ENCODE measurements at places on chromosomes 5 and 9.

DNA sequence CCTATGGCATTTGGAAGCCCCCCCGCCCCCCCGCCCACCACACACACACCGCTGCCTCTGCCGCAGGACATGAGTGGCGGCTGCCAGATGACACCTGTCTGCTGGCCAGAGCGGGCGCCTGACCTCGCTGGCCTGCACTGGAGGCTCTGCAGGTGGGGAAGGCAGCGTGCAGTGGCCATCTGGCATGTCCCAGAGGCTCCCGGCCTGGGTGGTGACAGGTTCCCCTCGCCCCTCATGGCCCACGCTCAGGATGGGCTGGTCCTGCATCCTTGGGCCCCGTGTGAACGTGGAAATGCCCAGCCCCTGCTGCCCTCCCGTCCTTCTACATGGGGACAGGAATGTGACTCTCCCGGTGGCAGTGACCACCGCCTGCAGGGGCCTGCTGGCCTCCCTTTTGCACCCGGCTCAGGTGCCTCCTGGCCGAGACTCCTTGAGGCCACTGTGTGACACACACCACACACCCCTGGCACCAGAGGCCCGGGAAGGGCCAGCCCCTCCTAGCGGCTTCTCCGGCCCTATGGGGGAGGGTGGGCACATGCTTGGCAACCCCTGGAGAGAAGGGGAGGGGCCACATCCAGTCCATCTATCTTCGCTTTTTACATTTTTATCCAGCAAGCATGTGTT is 30.3 kb downstream of the IRX4 start:
- DNase-seq, result no peak

GRCh38 chr5:29963956-29964355 is 1229.5 kb upstream of the CDH6 start:
- DNase-seq, result no peak

- DNase-seq, result no peak
These were observed 206.0 kb downstream of the ARRDC3 start for GRCh38 chr5:91177085-91177484.

- DNase-seq, result no peak
These were observed 12.9 kb upstream of the FRRS1L start for GRCh38 chr9:109179801-109180523.

- DNase-seq, result no peak
These were observed 102.1 kb downstream of the ACER2 start for GRCh38 chr9:19510907-19511306.

GRCh38 chr5:64163746-64164145 is 1.9 kb upstream of the RNF180 start:
- DNase-seq, result no peak

DNA sequence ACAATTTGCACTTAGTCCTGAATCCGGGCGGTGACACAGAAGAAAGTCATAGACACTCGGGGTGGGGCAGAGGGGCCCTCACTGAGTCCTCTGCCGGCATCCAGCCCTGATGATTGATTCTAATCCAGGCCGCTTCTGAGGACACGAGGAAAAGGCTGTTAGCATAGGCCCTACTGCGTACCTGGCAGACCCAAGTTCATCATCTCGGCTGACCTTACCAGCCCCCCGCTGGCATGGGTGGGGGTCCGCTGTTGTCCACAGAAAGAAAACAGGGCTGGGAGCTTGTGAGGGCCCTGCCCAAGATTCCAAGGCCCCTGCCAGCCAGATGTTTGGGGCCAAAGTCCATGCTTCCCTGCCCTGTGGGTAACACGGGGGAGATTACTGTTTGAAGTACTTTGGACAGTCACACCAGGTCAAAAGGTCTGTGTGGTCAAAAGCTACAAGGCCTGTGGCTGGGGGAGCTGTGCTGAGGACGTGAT is 24.5 kb downstream of the ERGIC1 start:
- DNase-seq, result peak; percentile 84

DNA sequence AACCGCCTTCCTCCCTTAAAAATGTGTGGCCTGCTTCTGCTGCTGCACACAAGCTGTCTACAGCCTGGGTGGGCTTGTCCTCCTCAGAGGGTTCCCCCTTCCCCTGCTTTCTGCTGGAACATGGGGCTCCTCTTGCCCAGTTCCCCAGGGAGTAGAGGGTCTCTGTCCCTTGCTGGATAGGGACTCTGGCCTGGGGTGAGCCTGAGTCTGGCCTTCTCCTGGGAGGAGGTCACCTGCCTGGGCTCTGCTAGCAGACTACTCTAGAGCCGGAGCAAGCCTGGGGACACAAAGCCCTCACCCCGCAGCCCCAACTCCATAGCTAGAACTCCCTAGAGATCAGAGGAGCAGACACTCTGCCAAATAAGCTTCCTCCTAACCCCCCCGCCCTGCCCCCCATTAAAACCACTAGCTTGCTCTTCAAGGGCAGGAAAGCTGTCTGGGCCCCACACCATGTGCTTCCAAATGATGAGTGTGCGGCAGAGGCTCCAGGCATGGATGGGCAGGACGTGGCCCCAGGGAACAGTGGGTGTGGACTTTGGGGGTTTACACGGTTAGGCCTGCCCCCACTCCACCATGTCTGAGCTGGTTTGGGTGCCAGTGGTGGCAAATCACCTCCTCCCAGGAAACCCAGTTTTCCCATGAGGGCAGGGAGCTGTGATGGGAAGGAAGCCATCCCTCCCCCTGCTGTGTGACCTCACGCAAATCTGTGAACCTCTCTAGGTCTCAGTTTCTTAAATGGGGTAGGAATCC is 10.0 kb downstream of the TCF7 start:
- no peak for DNase-seq

DNA sequence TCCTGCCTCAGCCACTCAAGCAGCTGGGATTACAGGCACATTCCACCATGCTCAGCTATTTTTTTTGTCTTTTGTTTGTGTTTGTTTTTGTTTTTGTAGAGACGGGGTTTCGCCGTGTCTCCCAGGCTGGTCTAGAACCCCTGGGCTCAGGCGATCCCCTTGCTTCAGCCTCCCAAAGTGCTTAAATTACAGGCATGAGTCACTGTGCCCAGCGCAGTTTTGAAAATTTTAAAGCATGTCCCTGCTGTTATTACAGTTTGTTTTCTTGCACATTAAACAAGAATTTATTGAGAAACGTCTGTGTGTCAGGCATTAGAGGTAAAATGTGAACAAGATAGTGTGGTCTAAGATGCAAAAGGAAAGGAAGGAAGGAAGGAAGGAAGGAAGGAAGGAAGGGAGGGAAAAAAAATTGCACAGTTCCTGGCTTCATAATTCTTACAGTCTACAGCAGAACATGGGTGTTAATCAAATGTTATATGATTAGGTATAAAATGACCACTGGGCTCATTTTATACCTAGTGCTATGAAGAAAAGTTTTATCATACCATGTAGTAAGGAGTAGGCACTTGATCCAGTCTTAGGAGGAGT is 205.4 kb downstream of the SNX18 start:
- no peak for DNase-seq

DNA sequence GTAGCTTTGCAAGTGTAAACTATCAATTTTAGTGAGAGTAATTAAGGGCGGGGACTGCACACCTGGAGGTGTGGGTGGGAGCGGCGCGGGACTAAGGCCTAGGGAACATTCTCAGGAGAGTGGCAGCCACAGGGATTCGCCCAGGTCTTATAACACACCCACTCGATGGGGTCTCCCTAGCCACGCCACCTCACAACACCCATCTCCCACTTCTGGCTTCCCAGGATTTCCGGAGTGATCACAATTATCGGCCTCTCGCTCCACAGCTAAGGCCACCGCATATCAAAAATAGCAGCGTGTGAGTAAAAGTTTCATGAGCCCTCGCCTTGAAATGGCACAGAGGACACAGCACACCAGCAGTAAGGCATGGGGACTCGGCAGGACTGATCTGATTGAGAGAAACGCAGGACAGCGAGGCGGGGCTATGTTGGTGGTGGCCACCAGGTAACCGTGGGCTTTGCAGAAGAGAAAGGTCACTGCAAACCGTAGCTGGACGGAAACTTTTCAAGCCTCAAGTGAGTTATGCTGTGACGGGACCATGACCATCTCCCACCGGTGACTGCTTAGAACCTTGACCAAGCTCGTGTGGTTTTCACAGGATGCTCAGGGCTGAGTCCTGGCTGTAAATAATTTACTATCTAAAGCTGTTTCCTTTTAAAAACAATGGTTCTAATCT is 1.1 kb upstream of the LPAR1 start:
- peak; percentile 76 for DNase-seq

- DNase-seq, result no peak
These were observed 347.1 kb upstream of the MPDZ start for GRCh38 chr9:13626601-13627000.

DNA sequence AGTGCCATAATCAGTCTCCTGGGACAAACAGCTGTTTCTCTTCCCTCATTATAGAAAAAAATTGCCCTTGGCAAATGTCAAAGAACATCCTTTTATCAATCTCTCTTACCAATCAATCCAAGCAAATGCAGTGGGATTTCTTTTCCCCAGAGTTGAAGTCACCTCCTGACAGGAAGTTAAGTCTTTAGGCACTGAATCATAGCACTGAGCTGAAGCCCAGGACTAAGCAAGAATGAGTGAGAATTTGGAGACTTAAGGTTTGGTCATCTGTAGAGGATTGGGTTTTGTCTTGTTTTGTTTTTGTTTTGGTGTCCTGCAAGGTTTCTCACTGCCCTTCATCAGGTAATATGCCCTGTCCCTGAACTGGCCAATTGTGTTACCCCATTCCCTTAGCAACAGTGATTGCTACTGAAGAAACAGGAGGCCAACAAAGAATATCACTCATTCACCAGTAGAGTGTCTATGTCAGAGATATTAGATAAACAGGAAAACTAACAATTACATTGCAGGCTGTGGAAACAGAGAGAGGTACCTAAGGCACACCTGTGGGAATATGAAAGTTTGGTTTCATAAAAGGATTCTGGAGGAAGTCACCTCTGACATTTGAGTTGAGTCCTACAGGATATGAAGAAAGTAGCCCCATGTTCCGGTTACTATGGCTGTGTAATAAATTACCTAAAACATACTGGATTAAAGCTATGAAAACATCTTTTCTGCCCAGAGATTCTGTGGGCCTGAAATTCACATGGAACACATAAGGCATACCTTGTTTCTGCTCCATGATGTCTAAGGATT is 4.5 kb upstream of the FXN start:
- DNase-seq, result no peak

DNA sequence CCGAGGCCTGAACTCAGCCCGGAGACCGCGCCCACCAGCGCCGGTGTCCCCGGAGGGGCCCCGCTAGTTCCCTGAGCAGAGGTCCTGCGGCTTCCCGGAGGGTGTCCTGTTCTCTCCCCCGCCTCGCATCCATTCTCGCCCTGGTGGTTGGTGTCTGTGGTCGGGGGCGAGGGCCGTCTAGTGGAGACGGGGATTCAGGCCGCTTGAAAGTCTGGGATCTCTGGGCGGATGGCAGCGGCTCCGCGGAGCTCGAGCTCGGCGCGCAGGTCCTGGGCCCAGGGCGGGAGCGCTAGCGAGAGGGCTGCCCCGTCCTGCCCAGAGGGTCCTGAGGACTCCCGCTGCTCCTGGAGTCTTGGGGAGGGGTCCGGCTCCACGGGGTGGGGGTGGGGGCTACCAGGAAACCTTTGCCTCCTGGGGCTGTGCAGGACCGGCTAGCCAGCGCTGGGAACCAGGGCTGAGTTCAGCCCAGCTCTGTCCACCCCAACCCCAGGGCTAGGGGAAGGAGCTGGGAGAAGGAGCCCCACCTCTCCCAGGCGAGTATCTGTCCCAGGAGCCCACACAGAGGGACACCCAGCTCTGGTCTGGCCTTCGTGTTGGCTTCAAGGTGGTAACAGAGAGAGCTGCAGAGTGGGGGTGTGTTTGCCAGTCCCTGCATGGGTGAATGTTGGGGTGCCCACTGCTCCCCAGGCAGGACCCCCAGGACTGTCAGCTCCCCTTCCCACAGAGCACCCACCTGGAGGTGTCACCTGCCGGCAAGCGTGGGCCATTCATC is 4.0 kb downstream of the TOR4A start:
- no peak for DNase-seq

All from small intestine (tissue), 16 donors.